ENCODE measurements at places on chromosomes 13 and 19.

GRCh38 chr19:11530432-11530831, 1.5 kb upstream of the ECSIT start:
- DNase-seq: no peak

- DNase-seq: no peak
These were observed 2704.4 kb downstream of the PCDH9 start for GRCh38 chr13:64525687-64526086.

DNA sequence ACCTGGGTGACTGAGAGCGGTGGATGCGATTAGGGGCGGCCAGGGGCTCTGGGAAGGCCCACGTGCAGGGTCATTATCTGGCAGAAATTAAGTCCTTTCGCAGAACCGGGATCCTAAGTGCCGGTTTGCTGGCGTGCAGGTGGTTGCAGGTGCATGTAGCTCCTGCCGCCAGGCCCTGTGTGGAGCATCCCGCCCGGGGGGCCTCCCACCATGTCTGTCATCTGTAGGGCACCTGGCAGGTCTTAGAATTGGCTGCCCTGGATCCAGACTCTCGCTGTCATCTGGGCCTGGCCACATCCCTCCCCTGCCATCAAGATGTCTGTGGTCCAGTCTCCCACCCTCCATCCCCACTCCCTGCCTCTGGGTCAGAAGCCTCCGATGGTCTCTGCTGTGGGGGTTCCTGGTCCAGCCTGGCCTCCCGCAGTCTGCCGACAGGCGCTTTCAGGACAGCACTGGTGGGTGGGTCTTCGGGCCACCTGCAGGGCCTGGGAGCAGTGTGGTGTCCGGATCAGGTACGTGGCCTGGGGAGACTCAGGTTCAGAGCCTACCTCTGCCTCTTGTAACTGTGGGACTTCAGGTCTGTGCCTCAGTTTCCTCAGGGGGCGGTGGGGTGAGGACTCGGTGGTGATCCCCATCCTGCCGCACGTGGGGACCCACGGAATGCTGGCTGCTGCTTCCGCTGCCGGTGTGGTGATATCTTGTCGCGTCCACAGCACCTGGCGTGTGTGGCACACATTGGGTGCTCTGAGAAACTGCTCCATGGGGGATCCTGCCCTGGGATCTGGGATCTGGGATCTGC, 5.4 kb downstream of the GNA11 start:
- DNase-seq: no peak

DNA sequence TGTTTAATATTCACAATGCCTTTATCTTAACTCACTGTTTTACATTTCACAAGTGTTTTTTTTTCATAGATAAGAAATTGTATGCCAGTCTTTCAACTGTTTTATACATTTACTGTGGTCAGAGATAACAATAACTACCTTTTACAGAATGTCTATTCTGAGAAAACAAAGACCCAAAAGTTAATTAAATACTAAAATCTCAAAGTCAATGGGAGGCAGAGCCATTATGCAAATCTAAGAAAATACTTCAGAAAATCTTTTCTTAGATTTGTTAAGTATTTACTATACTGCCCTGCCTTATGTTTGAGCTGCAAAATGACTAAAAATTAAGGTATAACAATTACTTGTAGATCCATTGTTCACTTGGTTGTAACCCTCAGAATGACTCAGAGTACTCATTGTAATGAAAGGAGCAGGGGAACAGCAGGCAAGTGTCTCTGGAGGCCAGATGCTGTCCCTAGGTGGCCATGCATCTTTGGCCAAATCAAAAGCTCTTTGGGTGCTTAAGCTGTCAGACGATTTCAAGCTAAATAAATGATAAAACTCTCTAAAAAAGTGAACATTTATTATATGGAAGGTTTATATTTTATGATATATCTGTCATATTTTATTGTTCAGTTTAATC, 770.1 kb upstream of the PCDH20 start:
- DNase-seq: no peak

- no peak for DNase-seq
These were observed 17.2 kb downstream of the FRY start for GRCh38 chr13:32048816-32049215.

DNA sequence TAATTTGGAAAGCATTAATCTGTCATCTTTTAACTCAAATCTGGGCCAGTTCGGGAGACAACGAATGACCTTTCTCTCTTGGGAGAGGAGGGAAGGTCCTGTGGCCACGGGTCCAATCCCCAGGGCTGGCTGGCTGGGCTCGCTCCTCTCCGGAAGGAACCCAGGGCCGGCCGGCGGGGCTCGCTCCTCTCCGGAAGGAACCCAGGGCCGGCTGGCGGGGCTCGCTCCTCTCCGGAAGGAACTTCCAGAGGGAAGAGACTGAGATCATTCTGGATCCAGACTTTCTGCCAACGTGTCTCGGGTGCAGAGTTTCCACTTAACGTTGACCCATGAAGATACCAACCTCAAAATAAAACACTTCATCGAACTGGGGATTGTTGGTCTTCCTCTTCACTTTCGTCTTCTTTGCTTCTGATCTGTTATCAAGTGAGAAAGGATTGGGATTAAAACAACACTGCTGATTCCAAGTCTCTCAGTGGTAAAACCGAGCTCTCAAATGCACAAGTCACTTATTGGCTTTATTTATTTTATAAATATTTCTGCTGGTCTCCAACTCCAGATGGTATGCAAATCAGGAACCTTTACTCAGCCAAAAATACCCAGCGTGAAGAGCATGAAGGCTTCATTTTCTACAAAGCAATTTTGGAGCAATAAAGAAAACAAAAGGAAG, 53.3 kb upstream of the C13orf46 start:
- no peak for DNase-seq

GRCh38 chr19:13554506-13555240, 48.4 kb upstream of the CACNA1A start:
- DNase-seq: no peak

DNA sequence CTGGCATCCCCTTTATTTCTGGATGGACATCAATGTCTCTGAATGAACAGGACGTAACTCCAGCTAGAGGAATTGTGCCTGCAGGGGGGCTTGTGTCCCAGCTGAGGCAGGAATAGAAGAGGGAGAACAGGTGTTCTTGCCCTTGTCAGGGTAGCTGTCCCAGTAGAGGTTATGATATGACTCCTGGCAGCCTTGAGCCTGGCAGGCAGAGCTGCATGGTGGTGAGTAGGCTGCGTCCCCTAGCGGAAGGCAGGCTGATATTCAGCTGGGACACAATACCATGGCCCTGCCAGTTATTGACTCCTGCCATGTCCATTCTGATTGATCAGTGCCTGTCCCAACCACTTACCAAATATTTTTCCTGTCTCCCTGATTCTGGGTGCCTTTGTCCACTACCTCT, 197.2 kb downstream of the RAP2A start:
- DNase-seq: no peak

DNA sequence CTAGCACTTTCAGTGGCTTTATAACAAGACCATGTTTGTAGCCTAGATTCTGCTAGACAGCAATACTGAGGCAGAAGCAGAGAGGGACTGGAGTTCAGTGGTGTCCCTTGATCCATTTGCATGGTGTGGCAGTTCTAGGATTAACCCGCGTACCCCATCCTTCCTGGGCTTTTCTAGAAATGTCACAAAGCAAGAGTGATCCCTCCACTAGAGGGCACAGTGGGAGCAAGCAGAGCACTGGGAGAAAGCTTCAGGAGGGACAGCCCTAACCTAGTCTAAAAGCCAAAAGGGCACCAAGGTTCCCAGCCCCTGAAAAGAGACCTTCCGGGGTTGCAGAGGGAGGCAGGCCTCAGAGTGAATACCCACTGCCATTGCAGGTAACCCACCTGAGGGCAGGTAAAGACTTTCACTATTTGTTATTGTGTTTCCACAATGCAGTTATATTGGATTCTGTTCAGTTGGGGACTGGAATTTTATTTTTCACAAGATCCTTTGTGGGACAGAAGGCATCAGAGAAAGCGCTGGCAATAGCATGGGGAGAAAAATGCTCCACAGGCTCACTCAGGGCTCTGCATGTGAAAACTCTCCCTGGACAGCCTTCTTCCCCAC, 170.6 kb downstream of the FLT1 start:
- DNase-seq: peak; percentile 74

- no peak for DNase-seq
These were observed 92.4 kb downstream of the KL start for GRCh38 chr13:33108620-33109019.
